ENCODE measurements at places on chromosomes 7 and 10. TPM values are rescaled to one million over a fixed set of nuclear protein-coding genes. Genes with fewer than 3 reads are reported as not detected.

DNA sequence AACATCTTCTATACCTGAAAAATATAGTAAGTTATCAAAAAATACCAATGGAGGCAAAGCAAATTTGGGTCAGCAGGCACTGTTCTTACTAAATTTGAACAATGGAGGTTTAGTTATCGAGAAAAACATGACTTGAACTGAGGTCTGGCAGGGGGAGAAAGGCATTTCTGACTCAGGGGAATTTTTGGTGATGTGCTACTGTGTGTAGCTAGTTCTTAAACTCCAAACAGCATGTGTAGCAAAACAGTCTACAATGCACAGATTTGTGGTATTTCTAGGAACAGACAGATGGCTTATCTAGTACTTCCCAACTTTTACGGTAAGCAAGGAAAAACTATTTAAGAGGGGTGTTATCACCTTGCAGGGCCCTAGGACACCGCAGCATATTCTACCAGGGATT, 311.6 kb upstream of the LRRN3 start:
- no peak for DNase-seq

The SLC26A5 gene
- not detected for polyA plus RNA-seq

DNA sequence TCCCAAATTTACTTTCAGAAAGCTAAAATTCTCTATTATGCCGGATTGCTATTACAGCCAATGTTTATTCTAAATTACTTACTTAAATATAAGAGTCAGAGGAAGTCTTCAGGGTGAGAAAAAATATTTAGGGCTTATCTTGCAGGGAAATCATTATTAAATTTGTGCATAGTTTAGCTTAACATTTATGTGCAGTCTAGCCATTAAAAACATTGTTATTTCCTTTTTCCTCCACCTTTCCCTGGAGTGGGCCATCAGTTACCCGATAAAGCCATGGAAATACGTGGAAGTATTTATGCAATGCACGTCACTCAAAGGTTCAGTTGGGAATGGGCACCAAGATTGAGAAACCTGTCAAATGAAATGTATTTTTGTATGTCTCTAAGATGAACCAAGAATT, 9.5 kb upstream of the TAS2R60 start:
- no peak for DNase-seq

The MSMB gene
- polyA plus RNA-seq, result not detected

GRCh38 chr7:157678501-157678900, 341.7 kb downstream of the DNAJB6 start:
- no peak for DNase-seq

DNA sequence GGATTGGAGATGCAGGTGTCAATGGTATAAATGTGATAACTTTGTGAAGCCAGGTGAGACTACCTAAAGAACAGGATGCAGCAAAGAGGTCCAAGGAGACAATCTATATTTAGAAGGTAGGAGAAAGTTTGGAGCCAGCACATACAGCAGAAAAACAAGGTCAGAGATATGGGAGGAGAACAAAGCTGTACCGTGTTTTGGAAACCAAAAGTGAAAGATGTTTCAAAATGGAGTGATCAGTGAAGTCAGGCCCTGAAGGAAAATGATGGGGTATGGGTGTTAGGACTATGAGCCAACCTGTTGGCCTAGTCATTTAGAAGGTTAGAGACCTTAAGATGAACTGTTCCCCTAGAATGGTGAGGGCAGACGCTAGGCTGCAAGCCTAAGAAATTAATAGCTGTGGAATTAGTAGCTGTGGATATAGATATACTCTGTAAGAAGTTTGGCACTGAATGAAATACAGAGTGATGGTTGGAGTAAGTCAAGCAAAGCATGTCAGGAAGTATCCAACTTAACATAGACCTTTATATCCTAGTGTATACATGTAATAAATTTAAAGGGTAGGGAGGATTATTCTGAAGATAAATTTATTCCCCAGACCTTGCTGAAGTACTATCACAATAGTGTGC, 149.8 kb upstream of the WNT16 start:
- DNase-seq, result no peak

GRCh38 chr10:33982995-33983394, 648.5 kb upstream of the NRP1 start:
- DNase-seq, result no peak

DNA sequence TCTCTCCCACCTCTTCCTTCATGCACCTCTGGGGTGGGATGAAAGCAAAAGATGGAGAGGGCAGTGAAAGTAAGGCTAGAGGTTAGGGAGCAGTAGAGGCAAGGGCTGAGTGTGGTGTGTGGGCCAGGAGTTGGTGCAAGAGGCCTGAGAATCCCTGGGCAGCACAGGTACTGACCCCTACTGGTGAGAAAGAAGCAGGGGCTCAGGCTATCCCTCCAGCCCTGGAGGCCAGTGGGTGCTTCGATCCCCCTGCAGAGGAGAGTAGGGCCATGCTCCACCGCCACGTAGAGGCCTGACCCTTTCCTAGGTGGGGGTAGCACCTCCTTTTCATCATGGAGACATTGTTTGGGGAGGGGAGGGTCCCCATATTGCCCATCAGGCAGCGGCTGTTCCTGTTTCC, 9.8 kb downstream of the CDHR1 start:
- DNase-seq, result no peak

- no peak for DNase-seq
These were observed 189.4 kb upstream of the STEAP4 start for GRCh38 chr7:88495881-88496725.

GRCh38 chr10:48384699-48384982, 78.2 kb downstream of the MAPK8 start:
- DNase-seq, result no peak

- DNase-seq, result no peak
These were observed 43.2 kb downstream of the PROSER2 start for GRCh38 chr10:11866199-11866925.

The CPA2 gene
- polyA plus RNA-seq, result not detected

The GIMAP1 gene
- 7.7 TPM for polyA plus RNA-seq

DNA sequence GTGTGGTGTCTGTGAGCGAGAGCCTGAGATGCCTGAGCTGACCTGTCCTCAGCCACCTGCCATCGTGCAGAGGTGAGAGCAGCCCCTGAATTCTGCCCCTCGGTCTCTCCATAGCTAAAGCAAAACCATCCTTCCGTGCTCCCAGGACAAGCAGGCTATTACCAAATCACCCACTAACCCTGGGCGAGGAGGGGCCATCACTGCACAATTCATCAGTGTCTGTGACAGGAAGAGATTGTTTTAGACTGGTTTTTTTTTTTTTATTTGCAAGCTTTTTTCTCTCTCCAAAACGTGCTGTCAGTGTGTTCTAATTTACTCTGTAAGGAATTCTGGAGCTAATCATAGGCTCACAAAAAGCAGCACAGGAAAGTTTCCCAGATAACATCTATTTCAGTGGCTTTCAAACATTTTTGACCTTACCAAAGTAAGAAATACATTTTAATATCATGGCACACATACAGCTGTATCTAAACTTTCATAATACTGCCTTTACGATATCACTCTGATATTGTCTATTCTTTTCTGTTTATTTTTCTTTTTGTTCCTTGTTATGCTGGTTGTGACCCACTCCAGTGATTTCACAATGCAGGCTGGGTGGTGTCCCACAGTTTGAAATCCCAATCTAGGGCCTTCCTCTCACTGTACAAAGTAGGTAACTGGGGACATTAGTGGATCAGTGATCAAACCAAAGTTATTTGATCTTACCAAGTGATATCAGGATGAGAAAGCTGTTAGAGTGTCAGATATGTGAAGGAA, 62.8 kb downstream of the EGFR start:
- DNase-seq, result no peak

GRCh38 chr10:126895214-126895781, 9.9 kb upstream of the DOCK1 start:
- DNase-seq, result no peak

The TMEM139 gene
- 23.5 TPM for polyA plus RNA-seq

- DNase-seq, result no peak
These were observed 38.0 kb upstream of the TMEM196 start for GRCh38 chr7:19811386-19811785.

DNA sequence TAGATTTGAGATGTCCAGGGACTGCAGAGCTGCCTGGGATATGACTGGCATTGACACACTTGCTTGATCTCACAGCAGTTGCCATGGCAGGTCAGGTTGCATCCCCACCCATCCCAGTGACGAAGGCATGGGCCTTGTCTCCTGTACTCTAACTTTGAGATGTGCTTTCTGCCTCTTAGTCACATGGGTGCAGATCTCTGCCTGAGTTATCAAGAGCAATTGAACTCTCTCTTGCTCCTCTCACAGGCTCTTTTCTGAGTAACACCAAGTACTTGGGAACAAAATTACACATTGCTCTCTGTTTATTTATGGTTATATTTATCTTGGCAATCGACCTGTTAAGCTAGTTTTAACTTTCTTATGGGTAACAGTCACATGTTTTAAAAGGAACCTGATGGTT, 237.3 kb downstream of the NSUN6 start:
- DNase-seq, result no peak

The POLR2J2 gene
- 0.98 TPM for polyA plus RNA-seq

The LRRD1 gene
- not detected for polyA plus RNA-seq

DNA sequence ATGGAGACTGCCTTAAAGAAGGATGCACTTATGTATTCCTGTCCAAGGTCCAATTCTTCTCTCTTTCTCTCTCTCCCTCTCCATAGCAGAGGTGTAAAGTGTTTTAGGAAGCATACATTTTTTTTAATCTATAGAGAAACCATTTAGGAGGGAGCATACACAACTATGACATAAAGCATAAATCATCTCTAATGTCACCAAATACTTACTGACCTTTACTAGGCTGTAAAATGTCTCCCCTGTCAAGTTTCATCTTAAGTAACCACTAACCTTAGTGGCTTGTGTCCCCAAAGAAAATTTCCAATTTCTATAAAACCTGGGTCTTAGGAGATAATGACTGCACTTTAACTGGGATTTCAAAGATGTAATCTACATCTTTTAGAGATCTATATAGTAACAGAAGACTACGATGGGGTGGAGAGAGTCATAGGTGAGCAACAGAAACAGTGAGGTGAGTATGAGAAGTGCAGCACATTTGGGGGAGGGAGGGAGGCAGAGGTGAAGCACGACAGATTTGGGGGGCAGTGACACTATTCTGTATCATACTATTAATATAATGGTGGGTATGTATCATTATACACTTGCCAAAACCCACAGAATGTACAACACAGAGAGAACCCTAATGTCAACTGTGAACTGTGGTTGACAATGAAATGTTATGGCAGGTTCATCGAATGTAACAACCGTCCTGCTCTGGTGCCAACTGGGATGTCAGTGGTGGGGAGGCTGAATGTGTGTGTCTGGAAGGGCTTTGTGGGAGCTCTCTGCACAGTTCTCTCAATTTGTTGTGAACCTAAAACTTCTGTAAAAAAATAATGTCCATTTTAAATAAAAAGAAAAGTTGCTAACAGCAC, 79.5 kb downstream of the PIP4K2A start:
- no peak for DNase-seq

The HOGA1 gene
- polyA plus RNA-seq, result 73.4 TPM

DNA sequence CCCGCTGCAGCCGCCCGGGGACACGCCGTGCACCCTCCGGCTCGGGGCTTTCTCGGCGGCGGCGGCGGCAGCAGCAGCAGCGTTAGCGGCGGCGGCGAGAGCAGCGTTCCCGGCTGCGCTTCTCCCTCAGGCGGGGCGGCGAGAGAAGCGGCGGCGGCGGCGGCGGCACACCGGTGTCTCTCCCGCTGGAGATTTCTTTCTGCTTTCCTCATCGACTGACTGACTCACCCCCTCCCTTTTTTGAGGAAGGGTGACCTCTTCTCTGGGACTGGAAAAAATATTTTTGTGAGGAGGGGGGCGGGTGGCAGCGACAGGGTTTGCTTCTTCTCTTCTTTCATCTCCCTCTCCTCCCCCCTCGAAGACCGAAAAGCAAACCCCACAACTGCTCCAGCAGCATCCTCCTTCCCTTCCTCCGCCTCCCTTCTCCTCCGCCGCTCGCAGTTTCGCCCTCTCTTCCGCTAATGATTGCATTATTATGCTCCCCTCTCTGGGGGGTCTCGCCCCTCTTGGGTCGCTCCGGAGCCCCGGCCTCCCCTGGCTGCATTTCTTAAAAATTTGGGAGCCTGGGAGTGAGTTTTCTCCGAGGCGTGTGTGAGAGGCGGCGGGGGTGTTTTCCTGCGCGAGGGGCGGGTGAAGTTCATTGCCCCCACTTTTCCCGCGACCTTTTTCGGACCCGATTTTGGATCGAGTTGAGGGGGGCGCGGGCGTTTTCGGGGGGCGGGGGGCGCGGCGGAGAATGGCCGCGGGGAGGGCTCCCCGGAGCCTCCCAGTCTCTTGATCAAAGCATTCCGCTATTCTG, 411 bp downstream of the AUTS2 start:
- DNase-seq, result peak; percentile 33

GRCh38 chr7:134829380-134829986, 50.0 kb downstream of the CALD1 start:
- no peak for DNase-seq

DNA sequence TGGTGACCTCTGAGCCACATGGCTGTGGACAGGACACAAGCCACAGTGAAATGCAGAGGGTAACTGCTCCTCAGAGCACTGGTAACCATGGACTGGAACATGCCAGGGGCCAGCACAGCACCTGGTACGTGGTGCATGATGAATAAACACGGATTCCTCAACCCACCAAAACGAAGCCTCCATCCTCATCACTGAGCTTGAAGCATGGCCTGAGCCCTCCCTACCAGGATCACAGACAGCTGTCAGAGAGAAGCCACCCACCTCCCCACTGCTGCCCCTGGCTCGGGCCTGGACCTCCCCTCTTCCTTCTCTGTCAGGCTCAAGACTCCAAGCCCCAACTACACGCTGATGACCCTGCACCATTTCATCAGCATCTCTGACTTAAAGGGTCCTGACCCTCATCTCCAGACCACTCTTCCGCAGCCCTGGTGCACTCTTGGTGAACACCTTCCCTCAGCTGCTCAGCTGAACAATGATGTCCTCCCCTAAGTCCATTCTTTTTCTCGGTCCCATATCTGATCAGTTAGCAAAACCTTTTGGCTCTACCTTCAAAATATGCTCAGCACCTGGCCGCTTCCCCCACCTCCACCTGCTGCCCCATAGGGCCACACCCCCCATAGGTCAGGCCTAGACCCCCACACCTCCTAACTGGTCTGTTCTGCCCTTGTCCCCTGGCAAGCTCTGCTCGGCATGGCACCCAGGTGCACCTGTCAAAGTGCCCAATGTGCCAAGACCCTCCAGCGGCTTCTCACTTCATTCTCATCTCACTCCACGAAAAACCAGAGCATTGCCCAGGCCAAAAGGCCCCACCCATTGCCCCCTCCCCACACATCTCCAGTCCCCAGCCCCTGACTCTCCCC, 141.1 kb downstream of the MAPK8 start:
- DNase-seq, result no peak

DNA sequence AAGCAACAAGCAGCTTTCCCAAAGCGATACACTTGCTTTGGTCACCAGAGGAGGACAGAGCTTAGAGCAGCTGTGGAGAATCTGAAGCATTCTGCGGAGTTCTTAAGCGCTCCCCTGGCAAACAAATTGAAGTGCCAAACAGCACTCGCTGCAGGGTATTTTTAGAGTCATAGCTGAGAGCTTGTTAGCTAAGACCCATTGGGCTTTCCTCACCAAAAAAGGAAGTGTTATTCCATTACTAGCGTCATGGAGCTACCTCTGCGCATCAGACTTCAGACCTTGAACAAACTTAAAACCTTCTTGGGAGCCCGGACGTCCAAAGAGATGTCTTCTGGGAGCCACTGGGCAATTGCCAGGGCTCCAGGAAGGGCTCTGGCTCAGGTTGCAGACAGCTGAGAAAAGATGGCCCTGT, 23.2 kb upstream of the BMPR1A start:
- peak; percentile 56 for DNase-seq

GRCh38 chr7:75905785-75906604, 9.0 kb upstream of the POR start:
- peak; percentile 16 for DNase-seq

The ANKRD61 gene
- 0.19 TPM for polyA plus RNA-seq

The IL2RA gene
- polyA plus RNA-seq, result 0.11 TPM
